ENCODE measurements at places on chromosomes 13 and 19. TPM values are rescaled to one million over a fixed set of nuclear protein-coding genes. Genes with fewer than 3 reads are reported as not detected.

The PTH2 gene
- not detected for total RNA-seq

- DNase-seq, result no peak
These were observed 133.5 kb downstream of the TRPC4 start for GRCh38 chr13:37736045-37736444.

GRCh38 chr13:47835470-47836228 lies 165.4 kb downstream of the SUCLA2 start:
- DNase-seq, result no peak

GRCh38 chr19:1796395-1797142 lies 15.5 kb downstream of the ATP8B3 start:
- no peak for DNase-seq

The GZMM gene
- 0.35 TPM for total RNA-seq

- no peak for DNase-seq
These were observed 12.4 kb downstream of the DPRX start for GRCh38 chr19:53644061-53644816.

The ATP8A2 gene
- 0.09 TPM for total RNA-seq

The NKPD1 gene
- 2.4 TPM for total RNA-seq
